Activated T-cell treated with anti-CD3 and anti-CD28 coated beads, Interleukin-2, amount 50 U/mL, for 24 hours (primary cell): ENCODE measurements at places on chromosomes 5 and 9.

DNA sequence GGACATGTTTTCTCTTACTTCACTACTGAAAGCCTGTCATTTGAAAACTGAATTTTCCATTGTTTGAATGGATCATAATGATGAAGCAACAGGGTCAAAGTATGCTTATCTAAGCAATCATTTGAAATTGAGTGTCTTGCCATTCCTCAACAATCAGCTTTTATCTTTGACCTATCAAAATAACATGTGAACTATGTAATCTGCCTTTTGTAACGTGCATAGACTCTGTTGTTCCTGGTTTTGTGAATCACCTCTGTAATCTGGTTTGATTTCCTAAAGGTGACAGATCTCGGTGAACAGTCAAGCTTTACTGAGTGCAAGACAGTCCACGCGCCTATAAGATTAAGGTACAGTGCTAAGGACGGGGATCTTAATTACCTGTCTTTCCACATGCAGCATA is 3.3 kb downstream of the MEF2C start:
- DNase-seq, result no peak

DNA sequence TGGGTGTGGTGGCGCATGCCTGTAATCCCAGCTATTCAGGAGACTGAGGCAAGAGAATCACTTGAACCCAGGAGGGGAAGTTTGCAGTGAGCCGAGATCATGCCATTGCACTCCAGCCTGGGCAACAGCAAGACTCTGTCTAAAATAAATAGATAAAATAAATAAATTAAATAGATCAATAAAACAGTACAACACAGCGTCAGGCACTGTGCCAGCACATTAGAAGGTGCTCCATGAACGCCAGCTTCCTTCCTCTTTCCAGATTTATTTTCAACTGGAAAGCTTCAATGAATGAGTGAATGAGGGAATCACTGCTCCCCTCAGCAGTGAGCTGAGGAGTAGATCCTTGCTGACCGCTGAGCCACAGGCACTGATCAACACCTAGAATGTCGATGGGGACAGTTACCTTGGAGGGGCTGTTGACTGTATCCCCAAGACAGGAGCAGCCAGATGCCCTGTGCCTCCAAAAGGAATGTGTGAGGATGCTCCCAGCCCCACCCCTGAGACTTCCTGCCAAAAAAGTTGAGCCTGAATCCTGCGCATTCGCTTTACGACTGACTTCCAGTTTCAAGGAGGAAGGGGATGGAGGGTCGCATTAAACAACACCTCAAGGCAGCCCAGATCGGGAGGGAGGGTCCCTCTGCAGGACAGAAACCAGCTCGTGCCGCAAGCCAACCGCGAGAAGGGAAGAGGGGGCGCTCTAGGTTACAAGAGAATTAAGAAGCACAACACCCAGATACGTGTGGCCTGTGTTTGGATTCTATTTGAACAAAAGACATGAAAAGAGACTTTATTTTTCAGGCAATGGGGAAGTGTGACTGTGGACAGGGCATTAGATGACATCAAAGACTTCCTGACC is 54.0 kb upstream of the CNOT6 start:
- no peak for DNase-seq

DNA sequence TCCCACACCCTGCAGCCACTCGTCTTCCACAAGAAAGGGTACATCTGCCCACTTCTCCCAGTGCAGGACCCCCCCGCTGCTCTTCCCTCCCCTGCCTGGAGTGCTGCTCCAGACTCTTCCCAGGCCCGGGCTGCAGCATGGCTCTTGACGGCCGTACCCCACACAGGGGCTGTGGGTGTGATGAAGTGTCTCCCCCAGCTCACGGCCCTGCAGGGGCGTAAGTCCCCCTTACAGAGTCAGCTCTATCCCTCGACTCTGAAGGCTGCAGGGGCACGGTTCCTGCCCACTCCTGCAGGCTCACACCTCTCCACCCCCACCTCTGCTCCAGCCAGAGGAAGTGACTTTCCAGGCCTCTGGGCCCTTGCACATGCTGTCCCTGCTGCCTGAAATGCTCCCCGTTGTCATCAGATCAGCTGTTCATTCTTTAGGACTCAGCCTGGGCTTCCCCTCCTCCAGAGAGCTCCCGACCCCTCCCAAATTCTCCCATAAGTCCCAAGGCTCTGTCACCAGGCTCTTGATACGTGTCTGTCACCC is 180.6 kb upstream of the IER5L start:
- DNase-seq, result no peak

GRCh38 chr5:124333298-124333979 is 413.0 kb downstream of the ZNF608 start:
- DNase-seq, result no peak

- no peak for DNase-seq
Observed at GRCh38 chr5:80916676-80917075, 43.5 kb upstream of the RASGRF2 start.
